Epithelial cell of alveolus of lung (primary cell): ENCODE measurements at places on chromosomes 4 and X. TPM values are rescaled to one million over a fixed set of nuclear protein-coding genes. Genes with fewer than 3 reads are reported as not detected.

CNGA1 gene
- 0.91 TPM in 1 of 2 replicates, not detected in the other for total RNA-seq

CXCL3 gene
- 6.5 and 66.3 TPM in 2 replicates for total RNA-seq

TEX13D gene
- not detected in 2 replicates for total RNA-seq

SASH3 gene
- total RNA-seq, result not detected in 2 replicates

CXCL8 gene
- 10.5 and 842 TPM in 2 replicates for total RNA-seq

DNAAF6 gene
- not detected in 2 replicates for total RNA-seq

CSAG3 gene
- not detected in 2 replicates for total RNA-seq

XIAP gene
- total RNA-seq, result 11.2 and 28.2 TPM in 2 replicates

CXorf38 gene
- 12.7 TPM in 2 replicates for total RNA-seq

PPP2R2C gene
- total RNA-seq, result 0.26 TPM in 1 of 2 replicates, not detected in the other

ERVMER34-1 gene
- 0.13 and 3.0 TPM in 2 replicates for total RNA-seq

IBSP gene
- total RNA-seq, result not detected in 2 replicates

SPRY1 gene
- 16.7 and 82.0 TPM in 2 replicates for total RNA-seq

RASSF6 gene
- total RNA-seq, result 0.26 TPM in 1 of 2 replicates, not detected in the other

WNK3 gene
- total RNA-seq, result 0.64 and 1.3 TPM in 2 replicates

BANK1 gene
- 0.13 TPM in 1 of 2 replicates, not detected in the other for total RNA-seq

NDST3 gene
- total RNA-seq, result 0.24 and 0.26 TPM in 2 replicates

GAB1 gene
- total RNA-seq, result 12.4 and 12.9 TPM in 2 replicates

BEX5 gene
- not detected in 2 replicates for total RNA-seq

HAUS7 gene
- 11.8 and 27.9 TPM in 2 replicates for total RNA-seq

GABRG1 gene
- total RNA-seq, result not detected in 2 replicates
